ENCODE measurements at places on chromosomes 13 and 19. TPM values are rescaled to one million over a fixed set of nuclear protein-coding genes. Genes with fewer than 3 reads are reported as not detected.

DNA sequence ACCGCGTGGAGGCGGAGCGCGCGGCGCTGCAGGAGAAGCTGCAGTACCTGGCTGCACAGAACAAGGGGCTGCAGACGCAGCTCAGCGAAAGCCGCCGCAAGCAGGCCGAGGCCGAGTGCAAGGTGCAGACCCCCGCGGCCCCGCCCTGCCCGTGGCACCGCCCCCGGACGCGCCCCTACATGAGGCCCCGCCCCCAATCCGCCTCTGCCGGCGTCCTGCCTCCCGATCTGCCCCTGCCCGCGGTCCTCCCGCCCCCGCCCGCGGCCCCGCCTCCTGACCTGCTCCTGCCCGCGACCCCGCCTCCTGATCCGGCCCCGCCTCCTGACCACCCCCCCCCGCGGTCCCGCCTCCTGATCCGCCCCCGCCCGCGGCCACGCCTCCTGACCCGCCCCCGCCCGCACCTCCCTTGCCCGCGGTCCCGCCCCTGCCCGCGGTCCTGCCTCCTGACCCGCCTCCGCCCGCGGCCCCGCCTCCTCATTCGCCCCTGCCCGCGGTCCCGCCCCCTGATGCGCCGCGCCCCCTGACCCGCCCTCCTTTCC, 11.7 kb downstream of the PRR36 start:
- no peak for DNase-seq

- DNase-seq: no peak
These were observed 193.0 kb downstream of the NDFIP2 start for GRCh38 chr13:79673993-79674377.

DNA sequence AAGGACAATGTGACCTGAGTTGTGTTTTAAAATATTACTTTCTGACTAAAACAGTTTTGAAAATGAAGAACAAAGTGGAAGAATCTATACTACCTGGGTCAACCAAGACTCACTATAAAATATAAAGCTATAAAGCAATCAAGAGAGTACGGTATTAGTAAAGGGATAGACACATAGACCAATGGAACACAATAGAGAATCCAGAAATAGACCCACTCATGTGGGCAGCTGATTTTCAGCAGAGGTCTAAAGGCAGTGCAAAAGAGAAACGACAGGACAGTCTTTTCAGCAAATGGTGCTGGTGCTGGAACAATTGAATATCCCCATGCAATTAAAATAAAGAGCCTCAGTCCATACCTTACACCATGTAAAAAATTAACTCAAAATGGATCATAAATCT, 224.7 kb downstream of the RGCC start:
- DNase-seq: no peak

DNA sequence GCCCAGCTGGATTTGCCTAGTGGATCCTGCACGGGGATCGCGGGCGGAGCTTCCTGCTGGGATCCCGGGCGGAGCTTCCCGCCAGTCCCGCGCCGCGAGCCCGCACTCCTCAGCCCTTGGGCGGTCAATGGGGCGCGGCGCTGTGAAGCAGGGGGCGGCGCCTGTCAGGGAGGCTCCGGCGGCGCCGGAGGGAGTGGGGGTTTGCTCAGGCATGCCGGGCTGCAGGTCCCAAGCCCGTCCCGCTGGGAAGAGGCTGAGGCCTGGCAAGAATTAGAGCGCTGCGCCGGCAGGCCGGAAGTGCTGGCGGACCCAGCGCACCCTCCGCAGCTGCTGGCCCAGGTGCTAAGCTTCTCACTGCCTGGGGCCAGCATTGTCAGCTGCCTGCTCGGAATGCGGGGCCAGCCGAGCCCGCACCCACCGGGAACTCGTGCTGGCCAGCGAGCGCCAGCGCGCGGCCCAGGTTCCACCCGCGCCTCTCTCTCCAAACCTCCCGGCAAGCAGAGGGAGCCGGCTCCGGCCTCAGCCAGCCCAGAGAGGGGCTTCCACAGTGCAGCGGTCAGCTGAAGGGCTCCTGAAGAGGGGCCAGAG, 119.6 kb downstream of the PRR20E start:
- no peak for DNase-seq

DNA sequence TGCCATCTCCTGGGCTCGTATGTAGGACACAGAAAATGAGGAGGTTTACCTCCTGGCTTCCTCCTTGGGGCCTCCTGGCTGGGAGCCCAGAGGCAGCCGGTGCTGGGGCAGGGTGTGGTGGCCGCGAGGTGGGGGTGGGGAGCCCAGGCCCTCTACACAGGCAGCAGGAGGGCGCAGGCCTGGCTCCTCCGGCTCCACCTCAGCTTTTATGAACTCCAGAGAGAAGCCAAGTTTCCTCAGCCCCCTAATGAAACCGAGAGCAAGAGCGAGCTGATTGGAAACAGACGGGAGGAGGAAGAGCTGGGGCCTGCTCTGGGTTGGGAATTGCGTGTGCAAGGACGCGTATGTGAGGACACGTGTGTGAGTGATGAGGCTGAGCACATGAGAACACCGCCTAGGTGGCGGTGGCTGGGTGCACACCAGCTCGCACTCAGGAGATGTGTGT, 23.1 kb downstream of the LYL1 start:
- peak; percentile 84 for DNase-seq

DNA sequence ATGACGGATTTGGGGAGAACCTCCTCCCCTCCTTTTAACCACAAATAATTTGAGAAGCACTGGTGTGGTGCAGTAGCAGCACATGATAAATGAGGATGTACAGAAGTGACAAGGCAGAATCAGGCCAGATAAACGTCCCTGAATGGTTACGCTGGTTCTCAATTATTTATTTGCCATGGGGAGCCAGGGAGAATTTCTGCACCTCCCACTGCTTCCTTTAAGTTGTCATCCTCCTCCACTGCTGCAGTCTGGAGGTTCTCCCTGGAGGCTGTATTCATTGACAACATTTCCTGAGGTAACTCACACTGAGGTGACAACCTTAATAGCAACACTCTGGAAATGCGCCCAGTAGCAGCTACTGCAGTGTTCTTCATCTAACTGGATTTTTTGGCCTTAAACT, 308.9 kb upstream of the SLITRK1 start:
- no peak for DNase-seq

GRCh38 chr19:16678498-16678897, 17.6 kb downstream of the TMEM38A start:
- no peak for DNase-seq

- DNase-seq: no peak
These were observed 33.9 kb downstream of the VSTM2B start for GRCh38 chr19:29559743-29560142.

DNA sequence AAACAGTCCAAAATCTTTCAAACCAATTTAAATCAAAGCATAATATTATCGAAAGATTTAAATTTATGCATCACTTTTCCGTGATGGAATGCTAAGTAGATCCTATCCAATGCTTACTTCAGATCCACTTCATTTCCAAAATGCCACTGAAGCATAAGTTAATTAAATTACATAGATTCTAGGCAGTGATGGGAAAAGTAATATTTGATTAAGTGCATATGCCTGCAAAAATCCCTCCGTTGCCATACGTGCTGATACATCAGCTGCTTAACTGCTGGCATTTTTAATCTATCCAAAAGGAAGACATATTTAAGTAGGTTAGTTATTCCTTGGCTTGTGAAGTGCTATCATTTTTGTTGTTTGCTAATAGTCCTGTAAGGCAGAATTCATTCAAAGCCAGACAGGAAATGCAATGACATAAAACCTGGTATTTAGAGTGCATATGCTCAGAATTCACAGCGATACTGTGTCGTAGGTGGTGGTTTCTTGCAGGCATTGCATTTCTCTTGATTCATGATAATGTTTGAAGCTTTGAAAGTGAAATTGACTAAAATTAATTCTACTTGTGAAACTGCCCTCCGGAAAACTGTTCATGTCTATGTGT, 738.3 kb upstream of the GPC6 start:
- DNase-seq: no peak

DNA sequence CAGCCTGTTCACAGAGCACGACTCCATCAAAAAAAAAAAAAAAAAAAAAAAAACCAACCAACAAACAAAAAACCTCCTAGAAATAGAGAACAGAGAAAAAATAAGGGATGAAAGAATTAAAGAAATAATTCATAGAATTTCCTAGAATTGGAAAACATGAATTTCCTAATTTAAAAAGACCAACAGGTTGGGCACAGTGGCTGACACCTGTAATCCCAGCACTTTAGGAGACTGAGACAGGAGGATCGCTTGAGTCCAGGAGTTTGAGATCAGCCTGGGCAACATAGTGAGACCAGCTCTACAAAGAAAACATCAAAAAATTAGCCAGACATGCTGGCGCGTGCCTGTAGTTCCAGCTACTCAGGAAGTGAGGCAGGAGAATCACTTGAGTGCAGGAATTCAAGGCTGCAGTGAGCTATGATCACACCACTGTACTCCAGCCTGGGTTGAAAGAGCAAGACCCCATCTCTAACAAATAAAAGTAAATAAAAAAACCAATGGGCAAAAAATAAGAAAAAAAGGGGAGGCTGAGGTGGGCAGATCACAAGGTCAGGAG, 6.5 kb downstream of the SPART start:
- no peak for DNase-seq

DNA sequence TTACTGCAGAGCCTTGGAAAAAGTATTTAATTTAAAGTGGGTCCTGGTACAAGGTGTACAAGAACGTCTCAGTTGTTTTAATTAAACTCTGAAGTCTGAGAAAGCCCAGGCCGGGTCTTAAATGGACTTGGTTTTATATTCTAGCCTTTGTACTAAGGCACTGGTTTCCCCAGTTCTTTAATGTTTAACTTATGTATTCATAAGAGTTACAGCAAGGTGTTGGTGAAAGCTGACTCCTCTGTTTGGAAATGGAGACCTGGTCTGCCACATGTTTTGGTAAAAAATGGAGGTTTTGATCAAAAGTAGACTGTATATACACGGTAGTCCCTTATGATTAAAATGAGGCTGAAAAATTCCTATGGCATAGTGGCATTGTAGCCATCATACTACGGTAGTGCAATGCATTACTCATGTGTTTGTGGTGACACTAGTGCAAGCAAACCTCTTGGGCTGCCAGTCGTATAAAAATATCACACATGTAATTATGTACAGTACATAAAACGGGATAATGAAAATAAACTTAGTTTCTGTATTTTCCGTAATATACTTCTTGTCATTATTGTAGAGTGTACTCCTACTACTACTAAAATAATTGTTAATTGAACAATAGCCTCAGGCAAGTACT, 883.4 kb upstream of the SPRY2 start:
- DNase-seq: no peak

The KCNJ14 gene
- 1.3 TPM for total RNA-seq

The SLC44A2 gene
- 71.2 TPM for total RNA-seq

The ZSCAN18 gene
- total RNA-seq: 50.7 TPM

The ZNF417 gene
- total RNA-seq: 15.8 TPM

The RFC3 gene
- total RNA-seq: 38.9 TPM
